ENCODE measurements at places on chromosomes 2 and 18.
A peak's percentile ranks its signal among the peaks of the same experiment; 100 is the strongest.

GRCh38 chr18:48632676-48633257 lies 93.9 kb downstream of the CTIF start:
- no peak for DNase-seq

GRCh38 chr2:8583400-8584173 lies 98.3 kb upstream of the ID2 start:
- peak; percentile 81 for DNase-seq

DNA sequence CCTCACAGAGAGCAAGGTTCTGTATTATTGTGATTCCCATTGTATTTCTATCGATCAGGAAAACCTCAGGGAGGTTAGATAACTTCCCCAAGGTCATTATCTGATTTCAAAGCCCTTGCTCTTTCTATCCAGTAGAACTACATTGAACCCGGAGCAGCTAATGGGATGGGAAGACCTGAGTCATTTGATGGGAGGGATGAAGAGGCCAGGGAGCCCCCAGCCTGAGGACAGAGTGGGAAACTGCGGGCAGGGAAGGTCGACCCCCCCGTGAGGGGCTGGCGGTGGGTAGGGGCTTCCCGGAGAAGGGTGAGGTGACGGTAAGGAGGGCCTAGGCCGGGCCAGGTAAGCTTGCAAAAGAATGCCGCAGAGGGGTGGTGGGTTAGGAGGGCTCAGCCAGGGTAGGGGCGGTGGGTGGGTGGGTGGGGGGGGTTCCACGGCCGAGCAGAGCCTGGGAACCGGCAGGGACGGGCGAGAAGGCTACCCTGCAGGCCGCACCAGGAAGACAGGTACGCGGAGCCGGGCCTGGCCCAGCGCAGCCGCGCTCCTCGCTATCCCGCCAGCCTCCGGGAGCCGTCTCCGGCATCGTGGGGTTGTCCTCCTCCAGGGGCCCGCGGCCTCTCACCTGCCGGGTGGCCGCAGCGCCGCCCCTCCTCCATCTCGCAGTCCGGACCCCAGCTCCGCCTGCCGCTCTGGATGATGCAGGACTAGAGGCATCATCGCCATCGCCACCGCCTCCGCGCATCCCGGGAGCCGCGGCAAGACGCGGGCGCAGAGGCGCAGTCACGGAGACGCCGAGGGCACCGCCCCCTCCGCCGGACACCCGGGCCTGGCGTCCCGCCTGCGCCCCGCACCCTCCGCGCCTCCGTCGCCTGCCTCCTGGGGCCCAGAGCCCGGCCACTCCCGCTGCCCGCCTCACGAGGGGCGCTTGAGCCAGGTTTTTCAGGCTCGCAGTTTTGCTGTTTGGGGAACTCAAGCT lies at the start of gene GPR75:
Gene GPR75, minus strand, starts transcription at position 762 of the 976 bp plus-strand sequence. CDS start 5,211 bp downstream, outside the sequence.
- DNase-seq: no peak

GRCh38 chr2:216685327-216685875 lies 9.9 kb downstream of the IGFBP5 start:
- DNase-seq: no peak

- no peak for DNase-seq
These were observed 65.5 kb upstream of the KLF7 start for GRCh38 chr2:207231106-207231865.

GRCh38 chr2:71606244-71606643 lies 152.9 kb downstream of the DYSF start:
- no peak for DNase-seq

- no peak for DNase-seq
These were observed 391.0 kb downstream of the SOX11 start for GRCh38 chr2:6083136-6083535.

DNA sequence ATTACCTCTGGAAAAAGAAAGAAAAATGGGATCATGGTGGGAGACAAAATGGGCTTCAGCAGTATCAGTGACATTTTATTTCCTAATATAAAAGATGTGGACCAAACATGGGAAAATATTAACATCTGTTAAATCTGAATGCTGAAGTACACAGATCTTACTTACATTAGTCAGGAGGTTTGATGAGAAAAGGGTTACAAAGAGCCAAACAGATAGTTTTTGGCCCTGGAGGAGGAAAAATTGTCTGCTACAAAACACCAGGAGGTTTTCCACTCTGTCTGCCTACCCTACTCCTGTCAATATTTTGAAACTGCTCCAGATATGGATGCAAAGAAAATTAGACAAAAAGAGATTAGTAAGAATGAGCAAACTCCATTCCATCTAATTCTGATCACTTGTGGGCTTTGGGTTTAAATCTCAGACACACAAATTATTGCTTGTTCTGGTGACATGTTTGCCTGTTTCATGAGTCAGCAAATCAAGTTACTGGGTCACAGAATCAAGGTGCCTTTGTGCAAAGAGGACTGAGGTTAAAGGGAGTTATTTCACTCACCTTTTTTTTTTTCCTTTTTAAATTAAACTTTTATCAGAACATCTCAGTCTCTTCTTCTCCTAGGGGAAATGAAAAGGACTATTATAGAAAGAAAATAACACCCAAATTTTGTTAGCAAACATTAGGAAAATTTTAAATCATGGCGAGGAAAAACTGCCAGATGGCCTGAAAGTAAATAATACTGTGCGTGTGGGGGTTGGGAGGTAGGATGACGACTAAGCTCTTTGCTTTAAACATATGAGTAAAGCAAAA lies 87.0 kb upstream of the SPATS2L start:
- DNase-seq: no peak

DNA sequence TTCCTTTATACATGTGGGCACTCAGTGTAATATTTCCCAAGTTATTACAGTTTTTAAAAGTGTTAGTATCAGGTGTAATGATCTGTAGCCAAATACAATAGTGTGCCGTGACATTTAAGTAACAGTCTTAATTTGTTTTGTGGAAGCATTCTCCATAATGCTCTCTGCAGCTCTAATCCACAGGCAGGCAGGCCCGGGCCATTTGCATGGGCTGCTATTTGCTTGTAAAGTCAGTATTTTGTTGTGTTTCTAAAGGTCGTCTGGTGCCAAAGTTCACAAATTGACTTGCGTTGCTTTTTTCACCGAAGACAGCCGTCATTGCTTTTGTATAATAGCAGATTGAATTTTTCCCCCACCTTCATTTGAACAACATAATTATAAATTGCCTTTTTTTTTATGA lies 153.0 kb downstream of the GBX2 start:
- DNase-seq: no peak

- DNase-seq: no peak
These were observed 107.8 kb downstream of the CTNNA2 start for GRCh38 chr2:79620679-79621078.

- DNase-seq: no peak
These were observed 360.1 kb downstream of the NBAS start for GRCh38 chr2:15201009-15201408.

- no peak for DNase-seq
These were observed 35.2 kb upstream of the CDH19 start for GRCh38 chr18:66638856-66639629.

DNA sequence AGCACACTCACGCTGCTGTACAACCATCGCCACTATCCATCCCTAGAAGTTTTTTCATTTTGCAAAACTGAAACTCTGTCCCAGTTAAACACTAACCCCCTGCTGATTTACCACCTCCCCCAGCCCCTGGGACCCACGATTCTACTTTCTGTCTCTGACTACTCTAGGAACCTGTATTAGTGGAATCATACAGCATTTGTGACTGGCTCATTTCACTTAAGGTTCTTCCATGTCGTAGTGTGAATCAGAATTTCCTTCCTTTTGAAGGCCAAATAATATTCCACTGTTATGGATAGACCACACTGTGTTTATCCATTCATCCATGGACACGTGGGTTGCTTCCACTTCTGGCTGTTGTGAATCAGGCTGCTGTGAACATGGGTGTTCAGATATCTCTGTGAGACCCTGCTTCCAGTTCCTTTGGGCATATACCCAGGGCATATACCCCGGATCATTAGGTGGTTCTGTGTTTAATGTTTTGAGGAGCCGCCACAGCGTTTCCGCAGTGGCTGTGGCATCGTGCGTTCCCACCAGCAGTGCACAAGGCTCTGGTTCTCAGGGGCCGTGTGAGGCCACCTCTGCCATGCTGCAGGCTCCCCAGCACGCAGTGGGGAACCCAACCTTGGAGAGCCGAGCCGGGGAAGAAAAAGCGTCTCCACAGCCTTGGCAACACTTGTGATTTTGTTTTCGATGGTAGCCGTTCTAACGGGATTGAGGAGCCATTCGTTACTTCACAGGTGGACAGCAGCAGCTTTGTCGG lies 10.1 kb downstream of the RAMP1 start:
- DNase-seq: no peak
